Liver (tissue), 10 donors: ENCODE measurements at places on chromosomes 2 and 18. TPM values are rescaled to one million over a fixed set of nuclear protein-coding genes. Genes with fewer than 3 reads are reported as not detected.
A peak's percentile ranks its signal among the peaks of the same experiment; 100 is the strongest.

GRCh38 chr2:188414411-188414810 is 122.7 kb downstream of the GULP1 start:
- no peak for DNase-seq

DNA sequence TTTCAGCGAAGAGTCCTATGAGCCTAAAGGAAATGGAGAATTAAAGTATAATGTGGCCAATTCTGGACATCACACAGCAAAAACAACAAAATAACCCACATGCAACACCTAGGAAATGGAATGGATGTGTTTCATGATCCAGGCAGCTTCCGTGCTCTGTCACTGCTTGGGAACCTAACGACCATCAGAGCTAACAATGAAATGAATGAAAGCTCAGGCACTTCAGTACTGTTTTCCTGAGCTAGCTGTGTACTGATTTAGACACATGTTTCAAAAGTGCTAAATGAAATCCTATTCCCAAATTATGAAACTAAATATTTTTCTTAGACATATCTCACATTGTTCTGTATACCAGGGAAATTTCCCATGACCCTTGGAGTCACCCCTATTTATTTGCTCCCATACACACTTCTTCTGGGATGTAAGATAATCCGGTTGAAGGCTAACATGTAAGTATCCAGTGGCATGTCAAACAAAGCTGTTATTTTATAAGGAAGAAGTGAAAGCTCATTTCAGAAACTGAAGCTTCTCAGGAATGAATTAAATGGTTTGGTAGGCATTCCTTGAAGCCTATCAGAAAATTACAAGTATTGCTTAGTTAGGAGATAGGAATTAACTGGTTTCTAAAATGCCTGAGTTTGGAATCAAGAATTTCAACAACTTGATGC is 108.5 kb upstream of the RND3 start:
- DNase-seq, result no peak

DNA sequence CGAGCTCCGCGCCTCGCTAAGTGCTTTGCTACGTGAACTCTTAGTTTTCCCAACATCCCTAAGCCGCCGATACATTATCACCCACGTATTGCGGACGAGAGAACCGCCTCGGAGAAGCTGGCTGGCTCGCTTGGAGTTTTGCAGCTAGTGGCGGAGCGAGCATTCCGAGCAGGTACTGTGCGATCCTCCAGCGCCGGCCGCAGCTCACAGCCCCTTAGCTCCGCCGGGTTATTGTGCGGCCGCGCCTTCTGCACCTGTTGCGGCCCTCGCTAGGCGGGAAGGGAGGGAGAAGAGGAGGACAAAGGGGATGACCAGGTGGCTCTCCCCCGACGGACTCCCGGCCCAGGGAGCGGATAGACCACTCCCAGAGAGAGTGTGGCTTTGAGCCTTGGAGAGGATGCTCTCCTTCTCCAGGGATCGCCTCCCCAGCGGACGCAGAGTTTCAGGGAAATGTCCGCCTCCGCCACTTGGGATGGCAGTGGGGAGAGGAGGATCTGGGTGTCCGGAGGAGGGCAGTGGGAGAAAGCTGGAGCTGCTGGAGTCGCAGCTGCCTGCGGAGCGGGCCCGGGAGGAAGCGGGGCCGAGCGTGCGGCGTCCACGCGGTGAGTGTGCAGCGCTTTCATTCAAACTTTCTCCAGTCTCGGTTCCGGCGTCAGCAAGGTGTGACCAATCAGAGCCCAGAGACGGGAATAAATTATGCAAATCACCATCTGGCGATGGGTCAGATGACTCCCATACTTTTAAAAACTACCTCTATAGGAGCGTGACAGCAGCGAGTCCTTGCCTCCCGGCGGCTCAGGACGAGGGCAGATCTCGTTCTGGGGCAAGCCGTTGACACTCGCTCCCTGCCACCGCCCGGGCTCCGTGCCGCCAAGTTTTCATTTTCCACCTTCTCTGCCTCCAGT is at the start of gene LIPG:
Gene LIPG, plus strand, starts transcription at position 769 of the 905 bp plus-strand sequence. CDS start 252 bp downstream, outside the sequence.
- peak; percentile 65 for DNase-seq

DNA sequence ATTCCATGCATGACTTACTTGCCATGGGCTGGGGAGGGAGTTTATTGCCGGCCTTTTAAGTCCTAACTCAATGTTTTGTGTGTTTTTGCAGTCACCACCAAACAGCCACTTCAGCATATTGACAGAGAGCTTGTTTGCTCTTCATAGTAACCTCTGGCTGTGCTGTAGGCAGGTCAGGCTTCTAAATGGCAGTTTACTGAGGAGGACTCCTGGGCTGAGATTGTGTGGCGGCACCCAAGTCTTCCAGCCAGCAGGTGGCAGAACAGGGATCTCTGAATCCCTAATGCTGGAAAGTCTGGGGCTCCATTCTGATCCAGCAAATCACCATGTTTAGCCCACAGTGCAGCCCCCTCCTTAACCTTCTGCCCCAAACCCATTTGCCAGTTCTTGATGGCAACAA is 121.2 kb downstream of the CAPN13 start:
- peak; percentile 34 for DNase-seq

DNA sequence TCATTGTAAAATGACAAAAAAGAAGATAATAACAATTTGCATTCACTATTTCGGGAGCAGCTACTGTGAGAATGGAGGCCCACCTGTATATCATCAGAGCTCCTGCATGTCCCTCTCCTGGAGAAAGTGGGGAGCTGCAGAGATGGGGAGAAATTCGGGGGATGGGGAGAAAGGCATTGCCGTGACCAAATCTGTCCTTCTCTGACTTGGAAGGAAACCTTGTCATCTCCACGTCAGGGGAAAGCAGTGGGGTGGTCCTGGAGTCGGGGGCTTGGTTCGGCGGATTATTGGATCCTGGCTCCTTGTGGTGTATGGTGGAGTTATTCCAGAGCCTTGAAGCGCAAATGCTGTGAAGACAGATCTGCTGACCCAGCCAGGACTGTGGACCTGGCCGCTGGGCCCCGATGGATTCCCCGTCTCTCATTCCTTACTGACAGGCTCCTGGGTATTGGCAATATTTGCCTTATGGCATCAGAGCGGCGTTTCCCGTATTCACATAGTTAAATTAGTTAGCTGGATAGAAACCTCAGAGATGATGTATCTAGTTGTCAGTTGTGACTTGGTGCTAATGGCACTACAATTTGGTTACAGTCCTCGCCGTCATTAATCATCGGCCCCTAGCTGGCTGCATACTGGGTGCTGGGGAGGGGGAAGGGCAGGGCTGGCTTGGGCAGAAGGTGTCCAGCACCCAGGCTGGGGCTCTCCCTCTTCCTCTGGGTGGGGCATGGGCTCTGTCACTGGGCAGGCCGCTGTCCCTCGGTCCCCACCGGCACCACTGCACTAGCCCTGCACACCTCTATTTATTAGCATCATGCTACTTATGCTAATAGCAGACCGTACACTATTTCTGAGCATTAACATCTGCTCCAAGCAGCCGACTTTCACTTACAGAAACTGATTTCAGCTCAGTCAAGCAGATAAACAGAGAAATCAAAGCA is 31.7 kb downstream of the CELF4 start:
- DNase-seq, result no peak

DNA sequence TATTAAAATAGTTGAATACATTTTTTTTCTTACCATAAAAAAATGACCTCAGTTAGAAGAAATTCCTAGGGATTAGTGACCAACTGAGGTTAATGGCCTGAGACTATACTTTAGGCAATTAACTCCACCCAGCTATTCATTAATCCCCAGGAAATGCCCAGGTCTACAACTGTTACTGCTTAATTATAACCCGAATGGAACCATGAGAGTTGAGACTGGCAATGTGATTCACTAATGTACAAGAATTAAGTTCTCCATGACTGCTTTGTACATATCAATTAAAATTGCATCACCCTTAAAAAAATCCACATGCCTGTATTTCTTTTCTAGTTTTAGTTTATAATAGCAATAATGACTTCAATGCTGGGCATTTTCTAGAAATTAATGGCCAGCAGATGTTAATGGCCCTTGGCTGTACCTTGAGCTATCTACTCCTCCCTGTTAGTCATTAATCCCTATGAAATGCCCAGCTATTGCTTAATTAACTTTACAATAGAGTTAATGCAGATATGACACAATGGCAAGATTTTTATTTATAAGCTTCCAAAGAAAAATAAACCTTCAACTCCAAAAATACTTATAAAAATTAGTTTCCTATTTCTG is 44.1 kb downstream of the ERBB4 start:
- DNase-seq, result no peak

- DNase-seq, result peak; percentile 64
These were observed 353.6 kb upstream of the ID2 start for GRCh38 chr2:8328217-8328616.

DNA sequence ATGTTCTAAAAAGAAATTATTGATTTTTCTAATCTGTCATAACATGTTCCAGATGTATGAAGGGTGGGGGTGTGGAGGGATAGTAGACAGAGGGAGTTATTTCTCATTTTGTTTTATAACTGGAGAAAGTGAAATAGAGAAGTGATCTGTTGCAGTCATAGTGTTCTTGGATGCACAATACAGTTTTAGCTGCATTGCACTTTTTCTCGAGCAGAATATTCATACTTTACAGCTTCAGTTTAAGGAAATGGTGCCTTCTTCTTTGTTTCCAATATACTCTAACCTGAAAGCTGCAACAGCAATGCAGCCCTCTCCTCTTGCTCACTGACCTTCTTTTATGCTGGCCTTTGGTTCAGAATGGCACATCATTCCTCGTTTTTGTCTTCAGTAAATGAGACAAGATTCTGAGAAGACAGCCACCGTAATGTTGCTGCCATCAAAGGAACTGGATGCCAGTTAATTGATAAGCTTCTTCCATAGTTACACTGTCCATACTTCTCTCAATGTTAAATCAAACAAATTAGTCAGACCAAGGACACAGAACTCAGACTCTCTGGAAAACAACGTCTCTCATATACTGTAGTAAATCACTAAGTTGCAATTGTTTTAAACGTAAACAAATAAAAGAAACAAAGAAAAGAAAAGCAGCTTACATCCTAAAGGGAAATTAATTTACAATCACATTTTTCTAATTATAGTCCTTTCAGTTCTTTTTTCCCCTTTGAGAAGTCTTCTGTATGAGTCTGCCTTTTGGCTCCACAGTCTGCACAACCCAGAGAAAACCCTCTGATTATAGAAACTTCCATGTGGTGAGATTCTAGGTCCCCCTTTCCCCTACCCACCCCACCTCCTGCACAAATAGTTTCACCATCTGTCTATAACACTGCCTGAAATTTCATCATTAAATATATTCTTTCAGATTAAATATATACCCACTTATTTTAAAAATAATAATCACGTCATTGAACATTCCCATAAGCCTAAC is 97.4 kb upstream of the UGP2 start:
- DNase-seq, result no peak

GRCh38 chr2:120550282-120550681 is 185.4 kb upstream of the GLI2 start:
- no peak for DNase-seq

DNA sequence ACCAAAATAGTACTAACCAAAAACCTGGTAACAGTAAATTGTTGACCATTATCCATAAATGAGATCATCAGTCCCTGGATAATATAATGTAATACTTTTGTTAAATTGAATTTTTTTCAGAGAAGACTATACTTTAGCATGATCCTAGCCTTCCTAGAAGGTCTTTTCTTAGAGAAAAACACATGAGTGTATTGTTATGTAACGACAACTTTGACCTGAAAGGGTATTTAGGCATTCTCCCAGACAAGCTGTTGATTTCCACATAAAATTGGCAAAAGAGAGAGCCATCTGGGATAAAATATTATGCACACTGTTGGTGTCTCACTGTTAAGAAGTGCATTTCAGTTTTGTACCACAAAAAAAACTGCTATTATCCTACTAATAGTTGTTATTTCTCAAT is 120.0 kb upstream of the MAPRE2 start:
- DNase-seq, result no peak

DNA sequence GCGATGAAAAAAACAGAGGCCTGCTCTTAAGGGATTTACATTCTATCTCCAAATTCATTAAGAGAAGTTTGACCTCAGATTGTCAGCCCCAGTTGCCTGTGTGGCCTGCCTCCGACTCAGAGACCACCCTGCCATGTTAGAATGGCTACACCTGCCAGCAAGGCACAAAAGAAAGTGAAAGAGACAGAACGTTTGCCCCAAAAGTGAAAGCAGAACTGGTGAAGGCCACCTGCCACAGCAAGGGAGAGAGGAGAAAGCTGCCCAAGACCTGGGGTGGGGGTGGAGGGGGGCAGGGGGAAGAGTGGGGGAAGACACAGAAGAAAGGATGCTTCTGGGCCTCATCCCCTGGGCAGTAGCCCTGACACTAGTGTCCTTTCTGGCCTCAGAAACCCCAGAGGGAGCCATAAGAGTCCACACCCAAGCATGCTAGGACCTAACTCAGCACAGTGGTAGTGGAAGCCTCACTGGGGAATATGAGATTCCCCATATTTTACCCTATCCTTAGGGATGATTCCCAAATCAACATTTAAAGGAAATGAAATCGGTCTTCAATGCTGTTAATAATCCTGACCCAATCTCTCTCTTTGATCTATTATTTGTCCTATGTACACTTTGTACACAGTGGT is 389.7 kb downstream of the TXNL1 start:
- DNase-seq, result no peak

DNA sequence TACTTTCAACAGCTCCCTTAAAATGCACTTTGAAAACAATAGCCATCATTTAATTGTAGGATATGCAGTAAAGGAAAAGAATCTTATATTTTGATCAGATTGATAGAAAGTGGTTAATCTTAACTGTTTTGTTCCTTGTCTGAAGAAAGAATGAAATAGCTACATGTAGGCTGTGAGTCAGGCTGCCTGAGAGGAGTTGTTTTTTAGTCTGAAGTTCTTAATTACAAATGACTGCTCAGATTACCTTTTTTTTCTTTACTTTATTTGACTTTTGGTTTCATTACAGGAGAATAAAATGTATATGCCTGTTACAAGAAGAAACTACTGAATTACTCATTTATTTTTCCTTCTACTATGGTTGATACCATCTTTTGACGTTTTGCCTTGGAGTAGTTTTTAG is 56.8 kb downstream of the AGFG1 start:
- no peak for DNase-seq

DNA sequence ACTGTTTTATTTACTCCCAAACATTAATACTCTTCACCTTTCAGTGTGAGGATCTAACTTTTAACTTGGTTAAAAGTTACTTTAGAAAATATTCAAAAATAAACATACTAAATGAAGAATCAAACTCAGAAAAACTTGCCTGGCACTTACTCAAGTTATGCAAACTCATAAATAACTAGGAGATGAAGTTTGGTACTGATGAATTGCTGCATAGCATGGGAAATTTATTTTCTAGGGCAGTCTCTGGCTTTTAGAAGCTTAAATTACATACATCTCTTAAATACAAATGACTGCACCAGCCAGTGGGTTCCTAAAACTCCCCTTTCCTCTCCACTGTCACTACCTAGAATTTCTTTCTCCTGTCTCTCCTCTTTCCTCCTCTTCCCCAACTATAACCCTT is 46.7 kb upstream of the CREB1 start:
- no peak for DNase-seq

- no peak for DNase-seq
These were observed 15.5 kb downstream of the KCNS3 start for GRCh38 chr2:17894005-17894404.

- no peak for DNase-seq
These were observed 63.1 kb downstream of the EHBP1 start for GRCh38 chr2:62768615-62769014.

Gene TRABD2A
- total RNA-seq, result 0.84 TPM

Gene SMAD2
- total RNA-seq, result 31.3 TPM

Gene CD8A
- total RNA-seq, result 0.42 TPM

Gene RGPD6
- total RNA-seq, result 11.4 TPM

Gene TGIF1
- 26.4 TPM for total RNA-seq

Gene ANXA4
- total RNA-seq, result 17.6 TPM

Gene WDR33
- total RNA-seq, result 23.7 TPM

Gene ADCYAP1
- not detected for total RNA-seq
